ENCODE measurements at places on chromosomes 6 and 20. TPM values are rescaled to one million over a fixed set of nuclear protein-coding genes. Genes with fewer than 3 reads are reported as not detected.

Gene WFDC5
- total RNA-seq = not detected

Gene ARG1
- total RNA-seq = not detected

Gene BPI
- not detected for total RNA-seq

Gene HMGCLL1
- total RNA-seq = 3.1 TPM

Gene HLA-DQB2
- total RNA-seq = not detected

Gene IL17A
- not detected for total RNA-seq

Gene PRRT1
- 0.34 TPM for total RNA-seq

Gene C4B
- total RNA-seq = 17.3 TPM

Gene TINAG
- total RNA-seq = not detected

Gene PRR3
- 4.4 TPM for total RNA-seq

Gene FILIP1
- 16.2 TPM for total RNA-seq

Gene PLAGL1
- 59.7 TPM for total RNA-seq
